Putamen (tissue), 1 donor: ENCODE measurements at places on chromosomes 7 and 10.

GRCh38 chr10:48671914-48672595 lies 12.6 kb upstream of the WDFY4 start:
- DNase-seq = no peak

DNA sequence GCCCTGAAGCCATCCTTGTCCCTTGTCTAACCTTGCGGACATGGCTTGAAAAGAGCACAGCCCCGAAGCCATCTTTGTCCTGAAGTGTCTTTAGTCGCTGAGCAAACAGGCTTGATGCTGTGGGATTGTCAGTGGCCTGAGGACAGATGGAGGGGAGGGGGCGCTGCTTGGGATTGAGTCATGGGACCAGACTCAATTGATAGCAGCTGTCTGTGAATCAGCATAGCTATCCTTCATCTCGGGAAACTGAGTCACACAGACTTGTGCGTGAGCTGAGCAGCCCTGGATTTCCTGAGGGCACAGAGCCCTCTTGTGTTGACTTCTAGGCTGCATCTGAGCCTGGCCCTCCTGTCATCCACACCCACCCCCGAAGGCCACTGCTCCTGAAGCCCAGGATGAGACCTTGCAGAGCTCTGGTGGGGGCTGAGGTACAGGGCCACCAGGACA lies 14.4 kb downstream of the MYO1G start:
- no peak for DNase-seq

- peak; percentile 1 for DNase-seq
These were observed 214.0 kb downstream of the MDFIC start for GRCh38 chr7:115135769-115136410.

DNA sequence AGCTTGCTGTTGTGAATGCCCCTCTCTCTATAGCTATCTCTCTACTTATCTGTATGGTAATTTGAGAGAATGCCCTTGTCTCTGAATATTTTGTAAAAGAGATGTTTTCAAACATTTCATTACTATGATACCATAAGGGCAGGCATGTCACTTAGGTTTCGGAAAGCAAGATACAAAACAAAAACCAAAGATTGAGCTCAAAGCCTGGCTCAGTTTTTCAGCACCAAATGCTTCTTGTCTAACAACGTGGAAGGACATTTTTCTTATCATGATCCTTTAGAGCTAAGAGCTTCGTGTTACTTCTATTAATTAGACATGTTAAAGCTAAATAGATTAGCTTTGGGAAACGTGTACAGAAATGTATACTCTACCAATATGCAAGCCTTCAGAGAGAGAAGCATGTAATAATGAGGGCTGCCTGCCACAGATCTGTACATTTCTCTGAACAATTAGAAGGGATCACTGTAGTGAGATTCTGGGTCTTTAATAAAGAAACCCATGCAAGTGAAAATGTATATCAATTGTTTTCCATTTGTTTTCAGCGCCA lies 148.9 kb downstream of the ARID5B start:
- DNase-seq = no peak

DNA sequence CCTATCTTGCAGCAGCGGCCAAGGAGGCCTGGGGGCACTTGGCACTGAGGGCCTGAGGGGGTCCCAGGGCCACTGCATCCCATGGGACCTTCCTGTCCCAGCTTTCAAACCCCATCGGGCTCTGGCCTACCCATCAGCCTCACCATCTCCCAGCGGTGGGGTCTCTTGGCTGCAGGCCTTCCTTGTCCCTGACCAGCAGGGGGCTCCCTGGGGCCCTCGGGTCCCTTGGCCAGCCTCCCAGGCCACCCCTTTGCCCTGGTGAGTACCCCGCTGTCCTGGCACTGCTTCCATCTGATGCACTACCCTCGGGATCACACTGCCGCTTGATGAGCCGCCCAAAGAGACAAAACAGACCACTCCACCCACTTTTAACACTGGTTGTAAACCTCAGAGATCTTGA lies 43.5 kb downstream of the YKT6 start:
- DNase-seq = no peak

- no peak for DNase-seq
These were observed 8.1 kb upstream of the ARHGAP22 start for GRCh38 chr10:48613016-48613415.

- peak; percentile 89 for DNase-seq
These were observed 40.4 kb downstream of the KCTD7 start for GRCh38 chr7:66669088-66669487.

DNA sequence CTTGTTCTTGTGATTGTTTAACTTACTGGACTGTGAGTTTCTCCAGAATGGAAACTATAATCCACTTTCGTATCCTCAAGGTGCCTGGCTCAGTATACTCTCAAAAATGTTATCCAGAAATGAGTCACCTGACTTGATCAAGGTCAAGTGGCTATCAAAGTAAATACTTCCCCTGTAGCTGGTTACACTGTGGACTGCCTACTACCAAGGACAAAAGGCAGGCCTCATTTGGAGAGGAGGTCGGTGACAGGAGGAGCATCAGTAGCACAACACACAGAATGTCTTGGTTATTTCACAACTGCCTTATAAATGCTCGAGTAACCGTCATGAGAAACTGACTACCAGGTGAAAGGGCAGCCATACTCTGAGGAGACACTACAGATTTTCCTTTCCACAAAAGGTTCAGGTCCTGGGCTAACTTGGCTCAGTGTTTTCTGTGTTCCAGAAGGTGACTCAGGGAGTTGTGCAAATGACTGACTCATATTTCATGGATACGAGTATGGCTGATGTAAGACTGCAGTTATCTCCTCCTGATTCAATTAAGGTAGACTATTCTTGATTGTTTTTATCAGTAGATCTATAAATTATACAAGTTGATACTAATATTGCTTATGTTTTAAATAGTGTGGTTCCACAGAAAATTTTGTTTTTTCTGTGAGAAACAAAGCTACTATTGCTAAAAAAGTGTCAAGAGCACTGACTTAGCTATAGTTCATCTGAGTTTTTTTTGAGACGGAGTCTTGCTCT lies 4.2 kb upstream of the CCNY start:
- no peak for DNase-seq

DNA sequence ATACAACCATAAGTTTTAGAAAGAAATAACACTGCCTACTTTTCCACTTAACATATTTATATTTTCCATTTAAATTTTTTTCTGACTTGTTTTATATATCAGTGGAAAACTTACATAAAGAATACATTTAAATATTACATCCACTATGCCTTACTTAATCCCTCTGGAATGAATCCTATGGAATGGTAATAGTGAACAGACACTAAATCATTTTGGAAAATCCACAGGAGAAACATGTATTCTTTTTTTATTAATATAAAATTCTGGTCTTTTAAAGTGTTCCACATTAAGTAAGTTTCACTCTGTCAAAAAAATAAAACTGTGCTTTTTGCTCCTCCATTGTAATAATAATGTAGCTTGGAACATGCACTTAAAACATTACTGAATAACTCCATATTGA lies 236.8 kb upstream of the LRRN3 start:
- no peak for DNase-seq

GRCh38 chr7:68417659-68418058 lies 1180.6 kb upstream of the AUTS2 start:
- DNase-seq = no peak

DNA sequence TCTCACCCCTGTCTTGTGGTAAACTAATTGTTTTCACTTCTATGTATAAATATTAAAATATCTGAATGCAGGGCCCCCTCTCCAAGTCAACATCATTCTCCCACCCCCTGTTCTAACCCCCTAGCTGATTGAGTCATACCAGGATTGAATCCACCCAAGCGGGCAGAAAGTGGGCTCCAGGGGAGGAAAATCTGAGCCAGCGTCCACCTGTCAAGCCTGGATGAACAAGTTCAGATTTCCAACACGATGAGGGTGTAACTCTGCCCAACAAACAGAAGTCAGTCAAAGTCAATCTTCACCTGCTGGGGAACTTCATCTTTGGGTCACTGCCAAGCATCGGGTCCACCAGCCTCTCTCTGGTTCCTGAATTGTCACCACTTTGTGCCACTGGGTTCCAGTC lies 162.9 kb upstream of the CELF2 start:
- no peak for DNase-seq

DNA sequence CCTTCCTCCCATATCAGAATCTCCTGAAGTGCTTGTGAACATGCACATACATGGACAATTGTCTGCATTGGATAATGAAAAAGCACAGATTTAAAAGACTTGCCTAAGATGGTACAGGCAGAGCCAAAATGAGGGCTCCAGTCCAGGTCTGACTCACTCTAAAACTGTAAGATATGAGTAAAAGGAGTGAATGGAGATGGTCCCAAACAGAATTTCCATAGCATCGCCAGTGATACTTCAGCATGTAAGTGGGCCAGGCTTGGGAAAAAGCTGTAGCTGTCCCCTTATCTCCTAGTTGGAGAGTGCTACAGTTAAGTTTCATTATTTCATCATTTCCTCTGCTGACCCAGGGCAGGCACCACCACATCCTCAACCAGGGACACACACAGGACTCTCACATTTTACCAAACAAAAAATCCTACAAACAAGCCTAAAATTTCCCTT lies 26.4 kb upstream of the IL6 start:
- DNase-seq = no peak

DNA sequence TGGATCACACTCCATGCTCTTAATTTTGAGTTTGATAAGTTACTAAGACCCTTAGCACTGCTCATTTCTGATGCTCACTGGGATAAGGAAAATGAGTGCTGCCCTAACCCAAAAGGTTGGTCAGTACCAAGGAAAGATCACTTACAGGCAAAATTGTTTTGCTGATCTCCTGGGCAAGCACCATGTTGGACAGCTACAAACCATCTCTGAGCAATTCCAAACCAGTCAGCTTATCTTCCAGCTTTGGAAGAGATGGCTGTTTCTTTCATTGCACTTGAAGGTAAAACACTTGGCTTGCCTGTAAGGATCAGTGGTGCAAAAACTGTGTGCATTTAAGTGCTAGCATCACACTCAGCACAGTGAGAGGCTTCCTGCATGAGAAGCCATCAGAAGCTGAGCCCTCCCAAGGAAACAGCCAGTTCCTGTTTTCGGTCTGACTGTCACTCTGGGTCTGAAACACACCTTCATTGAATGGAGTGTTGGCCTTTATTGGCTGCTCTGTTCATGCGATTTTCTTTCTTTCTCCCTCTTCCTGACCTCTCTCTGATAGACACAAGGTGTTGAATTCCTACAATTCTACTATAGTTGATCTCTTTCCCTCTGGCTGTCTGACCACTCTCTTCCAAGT lies 126.4 kb upstream of the GHITM start:
- no peak for DNase-seq

DNA sequence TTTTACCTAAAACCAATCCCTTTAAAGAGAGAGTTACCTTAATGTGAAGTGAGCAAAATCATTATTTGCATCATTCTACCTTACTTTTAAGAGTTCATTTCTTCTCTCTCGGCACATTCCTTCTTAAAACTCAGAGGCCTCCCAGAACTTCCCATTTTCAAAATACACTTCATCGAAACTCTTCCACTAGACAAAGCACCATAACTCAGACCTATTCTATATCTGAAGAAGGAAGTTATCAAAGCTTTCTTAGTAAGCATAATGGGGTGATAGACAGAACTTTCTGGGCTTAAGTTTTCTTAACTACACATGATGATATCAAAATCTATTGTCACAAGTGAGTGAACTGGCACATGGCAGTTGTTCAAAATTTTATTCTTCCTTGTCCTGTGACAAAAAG lies 24.6 kb upstream of the GNAT3 start:
- DNase-seq = no peak

DNA sequence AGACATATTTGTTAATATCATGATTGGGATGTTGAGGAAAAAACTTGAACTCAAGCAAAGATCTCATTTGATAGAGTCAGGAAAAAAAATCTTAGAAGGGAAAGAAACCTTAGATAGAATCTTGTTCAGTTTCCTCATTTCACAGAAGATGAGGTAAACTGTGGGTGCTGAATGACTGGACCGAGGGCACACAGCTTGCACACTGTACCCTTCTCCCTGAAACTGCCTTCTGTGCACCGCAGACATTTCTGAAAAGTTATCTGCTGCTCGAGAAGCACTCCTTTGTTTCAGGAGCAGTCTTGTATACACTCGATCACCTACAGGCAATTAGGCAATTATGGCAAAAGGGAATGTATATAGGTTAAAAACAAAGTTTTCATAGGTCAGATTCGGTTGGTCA lies 167.4 kb downstream of the SKAP2 start:
- no peak for DNase-seq

GRCh38 chr10:72177454-72177853 lies 38.4 kb upstream of the ANAPC16 start:
- DNase-seq = no peak

DNA sequence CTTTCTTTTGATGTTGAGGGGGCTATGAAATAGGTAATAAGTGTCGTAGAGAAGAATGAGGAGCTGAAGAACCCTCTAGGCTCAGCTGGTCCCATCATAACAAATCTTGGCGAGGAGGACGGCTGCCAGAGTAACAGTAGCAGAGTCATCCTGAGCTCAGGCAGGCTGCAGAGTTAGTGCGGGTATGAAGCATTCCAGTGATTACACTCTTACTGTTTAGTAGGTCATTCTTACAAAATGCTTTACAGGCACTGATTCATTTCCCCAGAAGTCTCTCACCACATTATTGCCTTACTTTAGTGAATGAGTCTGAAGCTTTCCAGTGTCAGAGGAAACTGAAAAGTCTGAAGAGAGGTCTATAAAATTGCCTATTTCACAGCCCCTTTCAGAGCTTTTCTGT lies 43.9 kb upstream of the GPR158 start:
- DNase-seq = no peak

DNA sequence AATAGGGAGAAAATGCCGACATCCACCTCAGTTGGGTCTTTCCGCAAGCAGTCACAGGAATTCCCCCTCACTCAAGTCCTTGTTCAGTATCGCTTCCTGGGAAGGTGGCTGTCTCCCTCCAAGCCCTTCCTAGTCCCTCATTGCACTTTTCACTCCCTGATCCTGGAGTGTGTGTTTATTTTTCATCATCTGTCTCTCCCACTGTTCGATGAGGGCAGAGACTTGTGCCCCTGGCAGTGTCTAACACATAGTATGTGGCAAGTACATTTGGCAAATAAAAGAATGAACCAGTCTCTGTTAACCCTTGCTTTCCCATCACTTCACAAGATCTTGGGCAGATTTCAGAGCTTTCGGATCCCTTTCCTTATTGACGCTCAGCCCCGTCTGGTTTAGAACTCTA lies 24.0 kb upstream of the CACUL1 start:
- no peak for DNase-seq

GRCh38 chr7:64890761-64891362 lies 12.2 kb upstream of the ZNF273 start:
- no peak for DNase-seq

GRCh38 chr7:157335991-157336382 lies 817 bp upstream of the DNAJB6 start:
- DNase-seq = no peak
